ENCODE measurements at places on chromosomes 13 and 19. TPM values are rescaled to one million over a fixed set of nuclear protein-coding genes. Genes with fewer than 3 reads are reported as not detected.

Gene MUC16
- not detected for polyA plus RNA-seq

Gene SYNGR4
- polyA plus RNA-seq, result not detected

Gene OLFM4
- polyA plus RNA-seq, result not detected

Gene RDH8
- polyA plus RNA-seq, result not detected

Gene RFX1
- 3.0 TPM for polyA plus RNA-seq

Gene ALDH16A1
- polyA plus RNA-seq, result 13.5 TPM

Gene MARCHF2
- polyA plus RNA-seq, result 67.9 TPM

Gene MBOAT7
- polyA plus RNA-seq, result 19.0 TPM

Gene ONECUT3
- polyA plus RNA-seq, result 1.6 TPM

Gene CYP4F2
- polyA plus RNA-seq, result 0.36 TPM

Gene ZNF729
- polyA plus RNA-seq, result not detected

Gene LPAR2
- 77.1 TPM for polyA plus RNA-seq

Gene EFNB2
- 53.1 TPM for polyA plus RNA-seq

Gene CNN1
- not detected for polyA plus RNA-seq

Gene PIP5K1C
- 7.1 TPM for polyA plus RNA-seq

Gene FCAR
- not detected for polyA plus RNA-seq

Gene PDX1
- not detected for polyA plus RNA-seq

Gene KRTDAP
- polyA plus RNA-seq, result not detected

Gene BBC3
- polyA plus RNA-seq, result 15.6 TPM

Gene STK24
- polyA plus RNA-seq, result 72.9 TPM

Gene ZNF880
- 41.8 TPM for polyA plus RNA-seq

Gene PSPN
- polyA plus RNA-seq, result 2.4 TPM

Gene RHPN2
- 0.60 TPM for polyA plus RNA-seq

Gene CRX
- not detected for polyA plus RNA-seq

Gene SIGLEC11
- not detected for polyA plus RNA-seq

Gene URAD
- polyA plus RNA-seq, result not detected

Gene TRAPPC2B
- 60.5 TPM for polyA plus RNA-seq

Gene GADD45GIP1
- polyA plus RNA-seq, result 21.3 TPM

Gene ZNF486
- 1.9 TPM for polyA plus RNA-seq

Gene PSG11
- not detected for polyA plus RNA-seq

Gene GFY
- not detected for polyA plus RNA-seq

Gene PLK5
- 7.1 TPM for polyA plus RNA-seq

Gene F10
- polyA plus RNA-seq, result not detected

Gene TMEM86B
- polyA plus RNA-seq, result 2.3 TPM

Gene CCNA1
- 13.8 TPM for polyA plus RNA-seq

Gene USE1
- 34.7 TPM for polyA plus RNA-seq
